Astrocyte (in vitro differentiated cells and primary cell): ENCODE measurements at places on chromosomes 4 and X. TPM values are rescaled to one million over a fixed set of nuclear protein-coding genes. Genes with fewer than 3 reads are reported as not detected.

DNA sequence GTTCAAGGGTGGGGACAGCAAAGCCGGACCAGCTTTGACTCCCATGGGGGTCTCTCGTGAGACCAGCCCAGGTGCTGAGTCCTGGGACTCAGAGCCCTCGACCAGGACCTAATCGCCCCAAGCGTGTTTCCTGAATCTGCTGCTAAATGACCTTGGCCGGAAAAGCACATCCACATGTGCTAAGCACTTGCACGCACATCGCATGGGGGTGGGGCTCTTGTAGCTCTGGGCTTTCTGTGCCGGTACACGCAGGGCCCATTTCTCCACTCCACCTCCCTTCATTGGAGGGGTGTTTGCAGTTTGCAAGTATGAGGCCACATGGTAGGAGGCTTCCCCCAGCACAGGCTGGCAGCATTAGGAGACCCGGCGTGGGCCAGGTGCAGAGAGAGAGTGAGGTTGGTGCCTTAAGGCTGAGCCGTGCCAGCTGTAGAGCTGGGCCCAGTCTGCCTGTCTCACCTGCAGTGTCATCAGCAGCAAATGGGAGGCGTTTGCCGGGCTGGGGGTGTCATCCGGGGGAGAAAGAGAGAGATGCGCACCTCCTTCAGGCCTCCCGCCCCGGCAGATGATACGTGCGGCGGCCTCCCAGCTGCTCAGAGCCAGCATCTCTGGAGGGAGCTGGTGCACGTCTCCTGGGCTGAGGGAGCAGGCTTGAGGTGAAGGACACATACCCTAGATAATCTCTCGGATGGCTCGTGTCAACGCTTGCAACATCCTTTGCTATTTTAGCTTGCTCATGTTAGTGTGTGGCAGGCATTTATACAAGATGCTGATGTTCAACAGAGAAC is 45.2 kb upstream of the CLCN4 start:
- no peak for DNase-seq

TCEAL8 gene
- 62.2 and 68.4 TPM in 2 replicates for total RNA-seq

GCNA gene
- total RNA-seq = 2.2 and 2.4 TPM in 2 replicates

KIAA1210 gene
- total RNA-seq = not detected in 2 replicates

UGT2A1 gene
- not detected in 2 replicates for total RNA-seq
